ENCODE measurements at places on chromosomes 12 and 14.

DNA sequence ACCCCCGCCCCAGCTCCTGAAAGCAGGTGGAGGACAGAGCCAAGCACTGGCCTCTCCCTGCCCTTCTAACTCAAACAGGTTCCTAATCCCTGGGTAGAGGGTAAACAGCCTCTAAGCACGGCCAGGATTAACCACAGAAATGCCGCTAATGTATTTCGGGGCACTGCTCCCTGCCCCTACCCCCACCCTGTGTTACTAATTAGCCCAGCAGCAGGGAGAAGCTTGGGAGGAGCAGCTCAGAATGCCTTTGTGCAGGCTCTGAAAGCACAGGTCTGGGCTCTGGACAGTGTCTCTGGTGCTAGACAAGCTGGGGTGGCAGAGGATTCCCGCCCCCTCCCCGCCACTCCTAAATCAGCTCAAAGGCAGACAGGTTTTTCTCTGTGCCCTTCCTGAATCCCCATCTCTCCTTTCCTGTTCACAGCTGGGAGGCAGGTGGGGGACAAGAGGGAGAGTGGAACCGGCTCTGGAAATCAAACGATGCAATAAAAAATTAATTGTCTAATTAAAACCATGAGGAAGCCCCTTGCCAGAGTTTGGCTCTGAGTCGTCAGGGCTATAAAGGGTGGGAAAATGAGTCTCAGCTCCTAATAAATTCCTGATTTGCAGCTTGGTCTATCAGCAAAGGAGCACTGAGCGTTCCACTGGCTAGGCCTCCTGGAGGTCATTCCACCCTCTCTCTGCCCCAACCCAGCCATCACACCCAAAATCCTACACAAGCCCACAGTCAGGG, 53.0 kb downstream of the SMUG1 start:
- DNase-seq: no peak

GRCh38 chr12:131613678-131614077, 97.2 kb upstream of the SFSWAP start:
- no peak for DNase-seq

- DNase-seq: no peak
These were observed 4.4 kb upstream of the CCDC198 start for GRCh38 chr14:57498035-57498434.

DNA sequence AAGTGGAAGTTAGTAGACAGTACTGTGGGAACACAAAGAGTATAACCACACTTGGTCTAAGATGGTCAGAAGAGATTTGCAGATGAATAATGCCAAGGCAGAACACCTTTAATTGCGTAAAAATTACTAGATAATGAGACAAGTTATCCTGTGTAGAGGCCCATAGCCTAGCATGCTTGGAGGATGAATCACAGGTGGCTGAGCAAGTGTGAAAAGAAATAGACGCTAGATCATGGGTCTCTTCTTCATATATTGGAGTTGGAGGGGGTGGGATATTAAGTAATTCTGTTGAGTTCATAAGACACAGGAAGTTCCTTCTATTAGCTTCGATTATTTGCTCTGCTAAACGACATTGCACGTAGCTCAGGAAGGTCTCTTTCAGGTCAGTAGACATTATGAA, 454.3 kb upstream of the LMO3 start:
- DNase-seq: no peak

GRCh38 chr12:89309815-89310214, 42.5 kb downstream of the DUSP6 start:
- DNase-seq: no peak

DNA sequence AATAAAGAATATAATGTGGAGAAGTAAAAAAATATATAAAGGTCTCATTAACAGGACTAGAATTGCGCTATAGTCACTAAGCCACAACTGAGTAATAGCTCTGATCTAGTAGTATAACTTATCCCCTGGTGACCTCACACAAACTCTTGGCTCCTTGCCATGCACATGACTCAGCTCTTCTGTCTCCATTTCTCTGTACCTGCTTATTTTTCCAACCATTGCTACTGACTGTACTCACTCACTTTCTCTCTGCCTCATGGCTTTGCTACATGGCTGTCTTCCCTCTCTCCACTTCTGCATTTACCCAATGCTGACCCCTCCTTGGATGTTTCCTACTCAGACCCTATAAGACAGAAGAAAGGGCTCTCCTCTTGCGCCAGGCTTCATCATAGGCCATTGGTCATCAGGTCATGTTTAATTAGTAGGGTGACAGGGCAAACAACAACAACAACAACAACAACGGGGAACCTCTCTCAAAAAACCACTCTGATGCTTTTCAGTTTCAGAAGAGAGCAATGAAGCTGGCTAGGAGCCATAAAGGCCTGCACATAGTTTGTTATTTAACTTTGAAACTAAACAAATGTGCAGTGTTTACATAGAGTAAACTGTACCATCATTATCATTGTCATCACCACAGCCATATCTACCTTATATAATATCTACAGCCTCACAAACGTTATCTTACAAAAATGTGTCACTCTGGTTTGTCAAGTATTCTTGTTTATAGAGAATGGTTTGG, 25.6 kb upstream of the KRAS start:
- DNase-seq: no peak

- DNase-seq: no peak
These were observed 213.5 kb upstream of the LHX5 start for GRCh38 chr12:113684908-113685782.

DNA sequence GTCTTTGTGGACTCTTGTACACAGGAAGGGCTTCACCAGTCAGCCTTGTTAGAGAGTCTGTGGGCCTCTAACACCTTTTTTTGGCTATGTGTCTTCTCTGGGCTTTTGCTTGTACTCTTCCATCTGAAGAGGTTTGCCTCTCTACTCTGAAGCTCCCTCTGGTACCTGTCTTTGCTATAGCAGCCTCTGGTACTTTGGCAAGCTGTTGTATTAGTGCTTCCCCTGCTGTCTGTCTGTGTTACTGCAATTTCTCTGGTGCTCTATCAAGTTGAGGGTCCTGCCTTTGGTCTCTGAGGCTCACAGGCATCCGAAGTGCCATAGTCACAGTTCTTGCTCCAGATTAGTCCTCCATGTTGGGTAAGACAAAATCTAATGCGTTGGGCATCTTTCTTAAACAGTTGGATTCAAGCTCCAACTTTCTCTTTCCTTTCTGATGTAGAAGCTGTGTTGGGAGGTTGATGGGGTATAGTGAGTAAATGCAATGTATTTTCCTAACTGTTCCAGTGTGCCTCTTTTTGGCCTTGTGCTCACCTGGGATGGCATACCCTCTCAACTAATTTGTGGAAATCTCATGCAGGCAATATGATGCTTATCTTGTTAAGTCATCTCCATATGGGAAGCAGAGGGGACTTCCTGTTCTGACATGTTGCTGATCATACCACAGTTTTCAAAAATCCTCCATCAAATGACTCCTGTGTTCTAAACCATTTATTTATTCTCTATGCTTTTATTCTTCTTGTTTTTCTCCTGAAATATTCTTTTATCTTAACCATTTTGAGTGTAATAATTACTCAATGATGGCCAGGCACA, 88.8 kb downstream of the ATF7IP start:
- DNase-seq: no peak

- no peak for DNase-seq
These were observed 69.9 kb upstream of the MON2 start for GRCh38 chr12:62396750-62397149.

- no peak for DNase-seq
These were observed 39.0 kb downstream of the NOS1 start for GRCh38 chr12:117322428-117322827.

DNA sequence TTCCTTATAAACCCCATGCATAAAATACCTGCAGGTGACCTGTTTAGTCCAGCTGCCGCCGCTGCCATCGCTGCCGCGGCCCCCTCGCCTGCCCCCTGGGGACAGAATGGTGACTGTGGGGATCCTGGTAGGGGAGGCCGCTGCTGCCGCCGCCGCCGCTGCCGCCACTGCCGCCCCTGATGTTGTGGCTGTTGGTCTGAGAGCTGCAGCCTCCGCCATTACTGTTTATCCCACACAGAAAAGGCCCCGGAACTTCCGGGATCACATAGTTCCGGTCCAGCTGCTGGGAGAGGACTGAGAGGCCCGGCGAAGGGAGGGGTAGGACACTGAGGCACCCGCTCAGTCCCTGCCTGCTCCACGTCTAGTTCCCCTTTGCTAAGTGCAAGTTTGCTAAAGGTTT, 244.9 kb downstream of the C12orf50 start:
- DNase-seq: no peak

DNA sequence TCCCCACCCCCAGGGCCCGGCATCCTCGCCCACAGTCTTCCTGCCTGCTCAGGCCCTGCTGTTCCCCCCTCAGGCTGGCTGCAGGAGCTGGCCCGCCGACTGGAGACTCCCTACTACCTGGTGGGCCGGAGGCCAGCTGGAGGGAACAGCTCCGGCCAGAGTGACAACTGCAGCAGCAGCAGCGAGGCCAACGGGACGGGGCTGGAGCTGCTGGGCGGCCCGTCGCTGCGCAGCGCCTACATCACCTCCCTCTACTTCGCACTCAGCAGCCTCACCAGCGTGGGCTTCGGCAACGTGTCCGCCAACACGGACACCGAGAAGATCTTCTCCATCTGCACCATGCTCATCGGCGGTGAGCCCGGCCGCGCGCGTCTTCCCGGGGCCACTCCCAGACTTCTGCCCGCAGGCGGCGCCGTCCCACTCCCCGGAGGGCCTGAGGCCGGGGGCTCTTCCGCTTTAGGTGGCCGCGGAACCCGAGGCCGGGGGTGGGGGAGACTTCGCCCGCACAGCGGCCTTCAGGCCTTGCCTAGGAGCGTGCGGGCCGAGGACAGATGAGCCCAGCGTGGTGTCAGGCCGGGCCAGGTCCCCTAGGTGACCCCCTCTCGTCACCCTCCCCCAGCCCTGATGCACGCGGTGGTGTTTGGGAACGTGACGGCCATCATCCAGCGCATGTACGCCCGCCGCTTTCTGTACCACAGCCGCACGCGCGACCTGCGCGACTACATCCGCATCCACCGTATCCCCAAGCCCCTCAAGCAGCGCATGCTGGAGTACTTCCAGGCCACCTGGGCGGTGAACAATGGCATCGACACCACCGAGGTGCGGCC, 10.2 kb downstream of the KCNH3 start:
- no peak for DNase-seq

- no peak for DNase-seq
These were observed 131.6 kb upstream of the FRMD6 start for GRCh38 chr14:51520087-51520486.

DNA sequence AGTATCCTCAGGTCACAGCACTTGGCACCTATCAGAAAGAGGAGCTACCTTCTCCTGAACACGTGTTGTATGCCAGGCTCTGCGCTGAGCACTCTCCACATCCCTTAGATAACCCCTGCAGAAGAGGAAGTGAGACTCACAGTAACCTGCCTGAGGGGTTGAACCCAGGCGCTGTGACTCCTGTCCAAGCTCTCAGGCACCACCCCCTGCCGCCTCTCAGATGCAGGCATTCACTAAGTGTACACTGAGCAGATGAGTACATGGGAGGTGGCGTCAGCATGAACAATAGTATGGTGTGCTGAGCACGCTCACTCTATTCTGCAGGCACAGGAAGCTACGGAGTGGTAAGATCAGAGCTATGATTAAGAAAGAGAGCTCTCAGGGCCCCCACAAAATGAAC, 21.0 kb upstream of the RIC8B start:
- no peak for DNase-seq

- DNase-seq: no peak
These were observed 87.6 kb upstream of the EGLN3 start for GRCh38 chr14:34038358-34039057.

Measured in stimulated activated CD8-positive, alpha-beta memory T cell treated with anti-CD3 and anti-CD28 coated beads, Interleukin-2, amount 100 ng/mL, for 1 hour (primary cell).